Right atrium auricular region (tissue), 2 donors: ENCODE measurements at places on chromosomes 5 and 9.
A peak's percentile ranks its signal among the peaks of the same experiment; 100 is the strongest.

DNA sequence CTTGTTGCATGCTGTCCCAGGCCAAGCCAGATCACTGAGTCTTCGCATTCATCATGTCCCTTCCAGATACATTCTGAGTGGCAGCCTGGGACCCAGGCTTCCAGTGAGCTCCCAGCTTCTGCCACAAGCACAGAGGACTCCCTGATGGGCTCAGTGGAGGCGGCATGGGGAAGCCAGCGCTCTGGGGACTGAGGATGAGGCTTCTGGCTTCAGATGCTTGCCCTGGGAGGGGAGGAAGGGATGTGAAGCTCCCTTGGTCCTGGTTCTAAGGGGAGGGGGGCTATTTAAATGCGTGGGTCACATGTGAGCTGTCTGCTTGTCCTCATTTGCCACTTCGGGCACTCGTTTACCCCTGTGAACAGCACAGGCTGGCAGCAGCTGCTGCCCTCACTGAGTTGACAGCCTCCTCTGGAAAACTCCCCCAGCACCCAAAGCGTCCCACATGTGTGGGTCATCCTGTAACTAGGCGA lies 174.0 kb downstream of the NR3C1 start:
- H3K4me1 ChIP-seq, result no peaks in the 10 kb centered on the region
- no peak overlapping the region for H3K27ac ChIP-seq
- H3K4me3 ChIP-seq, result no peak overlapping the region
- H3K36me3 ChIP-seq, result no peaks in the 10 kb centered on the region
- no peak for DNase-seq

DNA sequence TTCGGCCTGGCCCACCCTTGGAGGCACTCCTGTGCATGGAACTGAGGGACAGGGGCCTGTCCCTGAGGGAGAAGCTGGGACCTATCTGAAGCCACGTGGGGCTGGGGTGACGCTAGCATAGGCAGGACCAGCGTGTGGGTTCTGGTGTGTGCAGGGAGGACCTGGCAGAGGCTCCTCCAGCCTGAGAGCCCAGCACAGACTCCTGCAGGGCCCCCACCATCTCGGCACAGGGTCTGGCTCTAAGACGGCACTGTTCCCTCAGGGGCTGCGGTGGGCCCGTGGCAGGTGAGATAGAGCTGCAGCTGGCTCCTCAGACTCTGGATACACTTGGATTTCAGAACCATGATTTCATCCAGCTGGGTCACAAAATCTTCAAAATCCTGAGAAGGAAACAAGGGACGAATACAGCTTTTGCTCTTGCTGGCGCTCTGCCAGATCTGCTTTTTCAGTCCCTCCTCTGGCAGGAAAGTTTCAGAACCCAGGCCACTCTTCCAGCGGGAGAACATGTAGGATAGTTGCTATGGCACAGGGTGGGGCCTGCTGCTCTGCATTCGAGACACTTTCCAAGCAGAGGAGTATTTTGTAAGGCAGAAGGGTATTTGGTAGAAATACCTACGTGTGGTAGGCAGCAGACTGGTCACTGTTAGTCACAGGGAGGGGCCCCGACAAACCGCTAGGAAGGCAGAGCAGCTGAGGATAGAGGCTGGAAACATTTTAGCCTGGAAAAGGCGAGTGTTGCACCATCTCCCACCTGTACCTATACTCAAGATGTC lies 74.7 kb downstream of the KIF24 start:
- H3K36me3 ChIP-seq, result peaks cover 29% of the 10 kb centered on the region
- H3K4me1 ChIP-seq, result no peaks in the 10 kb centered on the region
- no peaks in the 10 kb centered on the region for H3K27me3 ChIP-seq
- peak; percentile 73 for DNase-seq

DNA sequence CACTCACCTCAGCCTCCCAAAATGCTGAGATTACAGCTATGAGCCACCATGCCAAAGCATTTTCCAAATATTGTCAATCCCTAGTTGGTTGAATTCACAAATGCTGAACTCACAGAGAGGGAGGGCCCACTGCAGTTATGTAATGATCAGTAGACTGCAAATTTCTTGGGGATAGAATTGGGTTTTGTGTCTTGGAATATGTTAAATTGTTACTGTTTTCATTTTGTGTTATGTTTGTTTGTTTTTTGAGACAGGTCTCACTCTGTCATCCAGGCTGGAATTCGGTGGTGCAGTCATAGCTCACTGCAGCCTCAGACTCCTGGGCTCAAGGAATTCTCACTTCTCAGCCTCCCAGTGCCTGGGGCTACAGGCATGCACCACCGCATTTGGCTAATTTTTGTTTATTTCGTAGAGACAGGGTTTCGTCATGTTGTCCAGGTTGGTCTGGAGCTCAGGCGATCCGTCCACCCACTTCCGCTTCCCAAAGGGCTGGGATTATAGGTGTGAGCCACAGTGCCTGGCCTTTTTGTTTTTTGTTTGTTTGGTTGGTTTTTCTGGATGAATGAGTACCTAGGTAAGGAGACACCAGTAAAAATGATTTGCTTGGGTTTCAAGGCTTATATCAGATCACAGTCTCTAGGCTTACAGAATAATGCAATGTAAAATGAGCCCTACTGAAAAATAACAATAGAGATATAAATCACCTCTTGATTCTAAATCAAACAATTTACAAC lies 31.5 kb upstream of the LMNB1 start:
- DNase-seq, result no peak
- H3K27ac ChIP-seq, result no peak overlapping the region
- H3K4me1 ChIP-seq, result no peaks in the 10 kb centered on the region
- no peaks in the 10 kb centered on the region for H3K27me3 ChIP-seq

- H3K27me3 ChIP-seq, result peaks cover 77% of the 10 kb centered on the region
- DNase-seq, result no peak
- H3K4me3 ChIP-seq, result peak overlapping the region; percentile 53
- H3K4me1 ChIP-seq, result no peaks in the 10 kb centered on the region
- H3K36me3 ChIP-seq, result no peaks in the 10 kb centered on the region
These were observed 4.2 kb downstream of the BARX1 start for GRCh38 chr9:93950619-93951601.

- no peak overlapping the region for H3K27ac ChIP-seq
- no peak for DNase-seq
- H3K4me3 ChIP-seq, result no peak overlapping the region
- H3K36me3 ChIP-seq, result no peaks in the 10 kb centered on the region
- H3K27me3 ChIP-seq, result no peaks in the 10 kb centered on the region
- no peaks in the 10 kb centered on the region for H3K4me1 ChIP-seq
These were observed 8.7 kb downstream of the PCAT7 start for GRCh38 chr9:94563548-94563947.

- H3K27ac ChIP-seq, result peak overlapping the region; percentile 51
- DNase-seq, result peak; percentile 69
- H3K4me3 ChIP-seq, result no peak overlapping the region
- H3K27me3 ChIP-seq, result no peaks in the 10 kb centered on the region
These were observed 72.3 kb downstream of the PSMB7 start for GRCh38 chr9:124342776-124343485.

- DNase-seq, result no peak
- no peaks in the 10 kb centered on the region for H3K36me3 ChIP-seq
- H3K4me1 ChIP-seq, result no peaks in the 10 kb centered on the region
- H3K4me3 ChIP-seq, result no peak overlapping the region
These were observed 84.8 kb downstream of the MVB12B start for GRCh38 chr9:126411225-126411947.

DNA sequence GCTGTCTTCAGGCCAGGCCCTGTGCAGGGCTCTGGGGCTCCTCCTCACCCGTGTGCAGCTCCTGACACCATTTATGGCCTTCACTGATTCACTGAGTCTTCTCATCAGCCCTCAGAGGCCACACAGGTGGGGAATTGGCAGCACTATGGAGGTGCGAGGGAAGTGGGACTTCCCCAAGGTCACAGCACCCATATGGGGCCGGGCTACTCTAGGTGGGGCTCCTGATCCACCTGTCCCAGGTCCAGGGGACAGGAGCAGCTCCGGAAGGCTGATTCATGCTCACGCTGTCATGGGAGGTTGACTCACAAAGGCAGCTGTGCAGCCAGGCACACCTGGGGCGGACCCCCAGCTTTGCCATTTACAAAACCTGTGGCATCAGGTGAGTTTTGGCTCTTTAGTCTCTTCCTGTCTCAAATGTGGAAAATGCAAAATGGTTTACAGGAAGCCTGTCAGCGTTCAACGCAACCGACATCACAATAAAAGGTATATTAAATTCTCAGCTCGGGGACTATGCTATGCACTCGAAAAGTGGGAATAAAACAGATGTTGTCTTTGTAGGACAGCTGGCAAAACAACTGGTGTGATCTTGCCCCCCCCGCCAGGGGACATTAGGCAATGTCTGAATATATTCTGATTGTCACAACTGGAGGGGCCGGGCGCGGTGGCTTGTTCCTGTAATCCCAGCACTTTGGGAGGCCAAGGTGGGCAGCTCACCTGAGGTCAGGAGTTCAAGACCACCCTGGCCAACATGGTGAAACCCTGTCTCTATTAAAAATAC lies 15.0 kb downstream of the NAIF1 start:
- DNase-seq, result no peak
- no peaks in the 10 kb centered on the region for H3K36me3 ChIP-seq
- H3K4me1 ChIP-seq, result no peaks in the 10 kb centered on the region
- no peak overlapping the region for H3K4me3 ChIP-seq

DNA sequence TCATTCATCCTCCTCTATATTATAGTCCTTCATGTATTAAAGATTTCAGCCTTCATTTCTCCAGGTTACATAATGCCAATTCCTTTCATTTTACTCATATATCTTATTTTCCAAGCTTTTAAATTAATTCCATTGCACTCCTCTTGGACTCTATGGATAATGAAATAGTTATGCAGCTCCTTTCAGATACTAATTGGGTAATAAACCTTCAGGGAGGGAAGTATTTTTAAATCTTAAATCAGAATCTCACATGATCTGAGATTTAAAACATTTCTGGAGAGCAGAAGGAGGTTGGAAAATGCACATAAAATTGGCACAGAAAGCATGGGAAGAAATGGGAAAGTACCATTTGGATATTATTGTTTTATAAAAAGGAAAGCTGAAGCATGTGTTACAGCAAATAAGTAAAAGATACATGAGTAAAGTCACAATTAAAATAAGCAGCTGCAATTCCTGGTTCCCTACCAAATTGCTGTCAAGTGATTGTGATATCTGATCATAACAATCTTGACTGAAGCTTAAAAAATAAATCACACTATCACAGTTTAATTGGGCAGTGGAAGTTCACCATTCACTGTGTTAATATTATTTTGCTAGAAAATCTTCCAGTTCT lies 257.9 kb upstream of the NREP start:
- H3K27ac ChIP-seq, result no peak overlapping the region
- H3K4me3 ChIP-seq, result no peak overlapping the region
- H3K4me1 ChIP-seq, result peaks cover 11% of the 10 kb centered on the region
- no peaks in the 10 kb centered on the region for H3K36me3 ChIP-seq
- DNase-seq, result no peak

GRCh38 chr9:91720751-91721705 lies 229.0 kb downstream of the ROR2 start:
- H3K27me3 ChIP-seq, result no peaks in the 10 kb centered on the region
- H3K27ac ChIP-seq, result no peak overlapping the region
- DNase-seq, result no peak
- no peak overlapping the region for H3K4me3 ChIP-seq

- no peaks in the 10 kb centered on the region for H3K36me3 ChIP-seq
- H3K4me3 ChIP-seq, result no peak overlapping the region
- DNase-seq, result peak; percentile 82
- no peaks in the 10 kb centered on the region for H3K4me1 ChIP-seq
- H3K27me3 ChIP-seq, result no peaks in the 10 kb centered on the region
These were observed 426.4 kb upstream of the MPDZ start for GRCh38 chr9:13705918-13706317.

DNA sequence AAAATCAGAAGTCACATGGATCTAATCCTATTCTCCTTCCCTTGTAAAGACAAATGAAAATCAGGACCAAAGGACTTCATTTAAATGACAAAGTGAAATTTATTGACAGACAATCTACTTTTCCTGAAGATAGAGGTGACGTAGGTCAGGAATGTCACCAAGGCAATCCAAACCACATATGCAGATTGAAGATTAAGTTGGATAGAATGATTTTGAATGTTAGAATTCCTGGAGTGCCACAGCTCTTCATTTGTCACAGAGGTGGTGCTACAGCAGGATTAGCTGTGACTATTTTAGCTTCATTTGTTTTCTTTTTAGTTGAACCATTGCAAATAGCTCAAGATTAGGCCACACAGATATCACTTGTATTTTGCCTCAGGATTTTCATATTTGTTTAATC lies 736.0 kb upstream of the ARRDC3 start:
- no peaks in the 10 kb centered on the region for H3K4me1 ChIP-seq
- no peaks in the 10 kb centered on the region for H3K36me3 ChIP-seq
- DNase-seq, result no peak
- H3K27me3 ChIP-seq, result no peaks in the 10 kb centered on the region
- no peak overlapping the region for H3K4me3 ChIP-seq

DNA sequence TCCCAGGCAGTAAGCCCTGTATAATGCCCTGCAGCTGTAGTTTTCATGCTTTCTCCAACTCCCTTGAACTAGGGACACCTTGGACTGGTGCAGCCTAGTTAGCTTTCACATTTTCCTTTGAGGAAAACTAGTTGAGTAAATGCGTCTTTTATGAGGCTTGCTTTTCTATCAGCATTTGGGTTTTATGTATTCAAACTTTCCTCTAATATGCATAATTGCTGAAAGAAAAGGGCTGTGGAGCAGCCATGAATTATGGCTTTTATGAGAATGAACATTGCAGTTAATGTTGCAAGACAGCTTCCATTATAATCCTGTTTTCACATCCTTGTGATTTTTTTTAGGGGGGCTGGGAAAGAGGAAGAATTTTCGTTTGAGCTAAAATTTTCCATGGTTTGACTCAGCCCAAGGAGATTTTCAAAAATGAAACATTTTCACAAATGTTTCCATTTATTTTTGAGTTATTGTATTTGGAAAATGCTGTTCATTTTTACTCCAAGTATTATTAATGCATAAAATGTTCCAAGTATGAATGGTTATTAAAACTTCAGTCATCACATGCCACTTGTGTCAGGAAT lies 57.9 kb upstream of the PPP3R2 start:
- H3K36me3 ChIP-seq, result no peaks in the 10 kb centered on the region
- no peaks in the 10 kb centered on the region for H3K27me3 ChIP-seq
- DNase-seq, result no peak

GRCh38 chr9:96585426-96585825 lies 34.2 kb downstream of the CDC14B start:
- H3K27ac ChIP-seq, result no peak overlapping the region
- no peaks in the 10 kb centered on the region for H3K36me3 ChIP-seq

GRCh38 chr9:107049803-107050184 lies 186.8 kb downstream of the ZNF462 start:
- no peak for DNase-seq
- H3K27ac ChIP-seq, result no peak overlapping the region
- no peaks in the 10 kb centered on the region for H3K27me3 ChIP-seq
- H3K4me1 ChIP-seq, result no peaks in the 10 kb centered on the region

DNA sequence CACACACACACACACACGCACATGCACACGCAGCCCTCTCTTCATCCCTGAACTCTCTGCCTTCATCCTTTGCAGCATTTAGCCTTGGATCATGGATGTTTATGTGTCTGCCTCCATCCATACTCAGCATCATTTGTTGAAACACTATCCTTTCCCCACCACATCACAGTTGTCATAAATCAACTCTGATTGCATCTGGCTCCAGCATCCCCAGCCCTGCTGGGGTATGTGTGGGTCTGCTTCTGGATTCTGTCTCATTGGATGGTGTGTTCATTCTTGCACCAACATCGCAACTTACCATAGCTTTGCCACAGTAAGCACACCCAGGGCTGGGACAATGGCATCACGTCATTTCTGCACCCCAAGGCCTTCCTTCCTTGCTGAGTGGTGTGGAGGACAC lies 175.4 kb downstream of the RGS3 start:
- H3K36me3 ChIP-seq, result no peaks in the 10 kb centered on the region
- H3K27me3 ChIP-seq, result no peaks in the 10 kb centered on the region
- peaks cover 22% of the 10 kb centered on the region for H3K4me1 ChIP-seq

GRCh38 chr9:122218071-122218934 lies 10.5 kb downstream of the LHX6 start:
- peaks cover 53% of the 10 kb centered on the region for H3K27me3 ChIP-seq
- no peak for DNase-seq
- no peaks in the 10 kb centered on the region for H3K36me3 ChIP-seq
- no peak overlapping the region for H3K4me3 ChIP-seq
- H3K27ac ChIP-seq, result no peak overlapping the region
